ENCODE measurements at places on chromosomes 12 and 14.

- no peak for DNase-seq
Observed at GRCh38 chr14:22978981-22979671, 3.2 kb downstream of the AJUBA start.

- DNase-seq: no peak
Observed at GRCh38 chr14:99192028-99192621, 79.9 kb downstream of the BCL11B start.

DNA sequence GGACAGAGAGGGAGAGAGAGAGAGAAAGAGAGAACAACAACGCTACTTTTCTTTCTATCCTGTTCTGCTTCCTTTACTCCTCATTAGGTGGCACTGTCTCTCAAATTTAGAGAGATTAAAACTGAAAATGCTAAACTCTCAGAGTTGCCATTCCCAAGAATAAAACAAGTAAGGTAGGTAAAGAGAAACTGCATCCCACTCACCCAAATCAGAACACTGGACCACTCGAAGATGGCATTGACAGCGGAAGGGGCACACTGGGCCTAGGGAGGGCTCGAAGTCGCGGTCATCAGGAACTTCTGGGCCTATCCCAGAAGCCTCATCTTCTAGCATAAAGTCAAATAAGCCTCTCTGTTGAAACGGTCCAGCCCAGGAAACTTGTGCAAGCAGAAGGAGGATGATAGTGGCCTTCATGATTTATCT is 4.5 kb downstream of the DCN start:
- no peak for DNase-seq

DNA sequence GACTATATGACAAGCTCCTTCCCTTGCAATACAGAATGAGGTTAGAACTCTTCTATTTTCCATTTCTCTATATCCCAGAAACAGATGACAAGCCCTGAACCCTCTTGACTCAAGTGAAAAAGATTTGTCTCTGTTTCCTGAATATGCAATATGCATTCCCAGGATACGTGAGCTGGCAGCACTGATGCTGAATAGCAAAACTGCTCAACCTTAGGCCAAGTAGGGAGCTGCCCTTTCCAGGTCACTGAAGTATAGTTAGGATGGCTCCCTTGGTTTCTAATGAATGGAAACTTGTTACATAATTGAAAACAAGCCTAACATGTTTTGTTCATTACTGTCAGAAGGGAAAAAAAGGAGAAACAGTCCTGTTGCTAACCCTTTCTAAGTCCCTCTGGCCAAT is 47.9 kb upstream of the PLEKHG7 start:
- no peak for DNase-seq

- no peak for DNase-seq
Observed at GRCh38 chr12:13376610-13377373, 180.3 kb downstream of the EMP1 start.

DNA sequence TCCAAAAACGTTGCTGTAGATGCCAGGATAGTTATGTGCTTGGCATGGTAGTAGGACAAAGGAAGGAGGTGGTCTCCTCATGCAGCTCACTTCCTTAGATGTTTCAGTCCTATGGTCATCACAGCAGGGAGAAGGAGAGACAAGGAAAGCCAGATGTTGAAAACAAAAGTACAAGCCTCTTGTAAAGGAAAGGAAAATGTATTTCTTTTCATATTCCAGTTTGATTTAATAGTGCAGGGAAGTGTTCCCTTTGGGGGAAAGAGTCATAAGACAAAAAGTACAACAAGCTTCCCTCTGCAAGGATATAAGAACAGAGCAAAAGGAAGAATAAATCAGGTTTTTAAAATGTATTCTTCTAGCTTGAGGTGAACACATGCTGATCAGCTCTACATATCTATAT is 8.6 kb upstream of the TMCC3 start:
- no peak for DNase-seq

GRCh38 chr14:102907980-102908730 is 14.3 kb upstream of the AMN start:
- no peak for DNase-seq

DNA sequence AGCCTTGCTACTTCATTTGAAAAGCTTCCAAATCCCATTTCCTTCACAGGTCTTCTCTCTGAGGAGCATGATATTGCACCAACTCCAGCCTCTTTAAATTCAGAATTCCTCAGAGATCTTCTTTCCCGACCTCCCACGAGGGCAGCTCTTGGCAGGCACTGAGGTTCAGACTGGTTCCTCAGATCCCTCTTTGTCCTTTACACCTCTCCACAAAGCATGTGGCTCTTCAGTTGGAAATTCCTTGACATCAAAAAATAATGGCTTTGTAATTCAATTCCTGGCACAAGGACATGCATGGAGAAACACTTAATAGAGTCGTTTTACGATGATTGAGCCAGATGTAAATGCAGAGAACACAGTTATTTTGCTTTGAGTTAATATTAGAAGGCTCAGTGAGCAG is 63.2 kb upstream of the TMX1 start:
- DNase-seq: no peak

DNA sequence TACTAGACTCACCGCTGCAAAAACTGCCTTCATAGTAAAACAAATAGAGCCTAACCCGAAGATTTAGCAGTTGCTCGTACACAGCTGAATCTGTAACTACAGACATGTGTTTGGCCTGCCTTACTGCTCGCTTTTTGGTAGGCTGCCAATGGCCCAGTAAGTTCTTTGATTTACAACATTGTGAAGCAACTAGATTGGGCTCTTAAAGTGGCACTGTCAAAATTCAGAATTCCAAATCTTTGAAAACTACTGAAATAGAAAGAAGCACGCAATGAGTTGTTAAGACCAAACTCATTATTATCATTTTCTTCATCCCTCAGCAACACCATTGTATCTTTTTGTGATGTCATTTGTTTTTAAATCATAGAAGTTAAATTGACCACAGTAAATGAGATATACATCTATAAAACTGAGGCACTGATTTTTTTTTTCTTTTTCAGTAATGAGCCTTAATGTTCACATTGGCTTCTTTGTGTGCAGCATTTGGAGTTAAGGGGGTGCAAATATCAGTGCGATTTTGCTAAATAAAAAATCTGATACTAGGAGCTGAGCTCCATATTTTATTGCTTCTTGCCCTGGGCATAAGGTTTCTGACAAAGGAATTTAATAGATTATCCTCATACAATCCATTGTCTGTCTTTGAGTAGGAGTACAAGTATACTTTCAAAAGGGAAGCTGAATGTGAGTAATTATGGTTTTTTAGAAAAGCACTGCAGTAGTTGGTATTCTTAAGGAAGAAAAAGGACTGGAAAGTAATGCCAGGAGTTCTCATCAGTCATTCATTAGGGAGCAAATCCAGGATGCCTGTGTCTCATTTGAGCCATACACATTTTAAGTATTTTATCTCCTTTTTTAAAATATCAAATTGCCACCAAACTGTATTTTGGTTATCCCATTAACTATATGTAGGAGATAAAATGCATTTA is 138.5 kb downstream of the KICS2 start:
- DNase-seq: no peak

- no peak for DNase-seq
Observed at GRCh38 chr14:84885061-84885460, 644.9 kb upstream of the FLRT2 start.

- DNase-seq: no peak
Observed at GRCh38 chr12:107138990-107139389, 45.6 kb upstream of the CRY1 start.

GRCh38 chr12:117571321-117571720 is 209.9 kb upstream of the NOS1 start:
- DNase-seq: no peak

DNA sequence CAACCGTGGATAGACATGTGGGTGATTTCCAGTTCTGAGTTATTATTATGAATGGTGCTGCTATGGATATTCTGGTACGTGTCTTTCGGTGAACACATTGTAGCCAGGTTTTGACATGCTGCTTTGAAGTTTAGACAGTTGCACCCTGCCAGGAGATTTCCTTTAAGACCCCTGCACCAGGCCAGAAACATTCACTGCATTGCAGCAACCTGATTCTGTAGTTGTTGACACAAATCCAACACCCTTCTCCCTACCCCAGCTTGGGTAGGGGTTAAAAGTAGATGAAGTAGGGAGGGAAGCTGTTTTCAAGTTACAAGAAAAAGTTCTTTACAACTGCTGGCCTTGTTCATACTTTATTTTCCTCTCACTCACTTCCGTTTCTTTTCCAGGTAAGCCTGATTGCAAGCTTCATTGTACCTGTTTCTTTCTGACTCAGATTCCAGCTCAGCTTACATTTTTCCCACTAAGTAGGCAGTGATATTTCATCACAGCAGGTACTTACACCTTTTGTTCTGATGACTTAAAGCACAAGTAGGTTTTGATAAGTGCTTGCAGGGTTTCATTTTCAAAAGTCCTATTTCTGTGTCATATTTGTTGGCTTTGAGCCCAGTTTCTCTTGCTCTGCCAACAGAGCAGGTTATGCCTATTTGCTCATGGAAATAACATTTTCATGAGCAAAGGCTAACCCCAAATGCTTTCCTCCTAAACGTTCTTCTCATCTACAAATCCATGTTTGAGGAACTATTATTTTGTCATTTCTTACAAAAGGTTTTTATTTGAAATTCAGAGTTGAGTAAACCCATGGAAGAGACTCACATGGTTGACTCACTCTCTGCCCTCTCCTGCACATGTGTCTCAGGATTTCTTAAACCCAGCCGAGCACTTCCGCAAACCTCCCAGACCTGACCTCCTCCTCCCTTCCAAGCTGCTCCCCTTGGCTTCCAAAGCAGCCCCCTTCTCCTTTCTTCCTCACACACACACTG is 12.1 kb upstream of the LTA4H start:
- DNase-seq: peak; percentile 13

DNA sequence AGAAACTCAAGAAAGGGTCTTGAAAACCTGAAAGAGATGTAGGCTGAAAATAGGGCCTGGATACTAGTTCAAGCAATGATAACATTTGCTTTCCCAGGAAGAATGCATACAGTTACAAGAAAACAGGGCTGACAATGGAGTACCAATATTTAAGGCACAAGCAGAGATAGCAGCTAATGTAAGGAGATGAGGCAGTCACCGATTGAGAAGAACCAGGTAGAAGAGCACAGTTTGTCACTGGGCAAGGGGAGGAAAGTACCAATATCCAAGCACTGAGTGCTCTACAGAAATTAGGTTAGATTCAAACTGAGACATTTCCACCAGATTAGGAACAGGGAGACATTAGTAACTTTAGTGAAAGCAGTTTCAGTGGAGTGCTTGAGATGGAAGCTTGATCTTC is 19.9 kb downstream of the RPS6KA5 start:
- no peak for DNase-seq

GRCh38 chr12:50400638-50401499 is at the start of gene LARP4:
LARP4 (plus strand) TSS chr12:50400885; CDS start chr12:50401011, 126 bp downstream.
- DNase-seq: peak; percentile 95

DNA sequence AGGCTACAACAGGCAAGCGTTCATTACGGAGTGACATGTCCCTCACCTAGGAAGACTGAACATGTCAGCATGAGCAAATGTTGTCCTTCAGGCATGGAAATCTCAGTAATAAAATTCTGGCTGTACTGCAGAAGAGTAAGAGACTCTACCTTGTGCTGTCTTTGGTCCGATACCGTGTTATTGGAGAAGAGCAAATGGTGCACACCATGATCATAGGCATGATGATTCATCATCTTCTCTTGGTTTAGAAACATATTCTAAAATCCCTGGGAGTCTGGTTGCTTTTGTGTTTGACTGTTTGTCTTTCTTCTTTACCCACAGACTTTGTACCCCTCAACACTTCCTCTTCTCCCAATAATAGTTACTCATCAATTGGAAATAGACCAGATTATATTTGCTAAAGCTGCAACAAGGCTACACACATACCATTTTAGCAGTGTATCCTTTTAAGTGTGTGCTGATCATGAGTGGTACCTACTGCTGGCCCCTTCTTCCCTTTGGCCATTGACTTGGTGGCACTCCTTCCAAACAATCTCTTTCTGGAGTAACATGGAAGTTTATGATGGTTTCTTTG is 93.5 kb downstream of the RTN1 start:
- no peak for DNase-seq

DNA sequence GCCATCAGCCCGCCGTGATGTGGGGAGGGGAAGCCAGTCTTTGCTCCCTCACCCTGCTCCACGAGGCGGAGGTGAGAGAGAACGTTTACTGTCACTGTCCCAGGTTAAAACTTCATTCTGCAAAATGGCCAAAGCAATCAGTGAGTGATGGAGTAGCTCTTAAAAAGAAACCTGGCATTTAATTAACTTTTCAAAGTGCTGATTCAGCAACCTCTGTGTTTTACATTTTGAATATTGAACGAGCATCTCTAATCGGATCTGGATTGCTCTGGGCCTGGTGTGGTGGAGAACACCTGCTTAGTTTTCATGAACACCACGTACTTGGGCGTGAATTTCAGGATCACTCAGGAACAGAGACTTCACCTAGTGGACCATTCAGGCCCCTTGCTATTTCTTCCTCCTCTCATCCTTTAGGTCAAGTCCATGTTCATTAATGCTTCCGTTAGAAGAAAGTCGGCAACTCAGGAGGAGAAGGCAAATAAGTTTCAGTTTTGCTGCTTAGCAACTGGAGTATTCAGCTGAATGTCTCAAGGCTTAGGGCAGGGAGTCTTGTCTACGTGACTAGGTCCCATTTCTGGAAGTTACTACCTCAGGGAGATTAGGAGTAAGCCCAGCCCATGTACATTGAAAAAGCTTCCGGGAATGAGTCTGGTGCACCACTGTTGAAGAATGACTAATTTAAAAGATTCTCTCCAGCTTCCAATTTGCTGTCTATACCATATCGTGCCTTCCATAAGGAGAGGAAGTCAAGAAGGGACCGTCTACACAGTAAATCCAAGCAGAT is 68.2 kb downstream of the IFT43 start:
- no peak for DNase-seq

GRCh38 chr12:24408305-24408704 is 458.8 kb upstream of the SOX5 start:
- no peak for DNase-seq

DNA sequence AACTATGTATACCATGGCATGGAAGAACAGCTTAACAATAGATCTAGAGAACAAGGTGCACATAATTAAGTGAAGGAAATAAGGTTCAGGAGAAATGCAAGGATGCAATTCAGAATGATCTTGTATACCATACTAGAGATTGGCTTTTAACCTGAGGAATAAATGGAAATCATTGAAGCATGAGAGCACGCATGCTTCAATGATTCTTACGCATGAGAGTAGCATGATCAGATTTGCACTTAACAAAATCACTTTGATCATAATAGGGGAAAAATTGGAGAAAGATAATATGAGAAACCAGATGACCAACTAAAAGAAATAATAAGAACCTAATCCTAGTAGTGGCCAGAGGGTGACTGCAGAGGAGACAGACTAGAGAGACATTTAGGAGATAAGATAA is 133.3 kb upstream of the FSCB start:
- no peak for DNase-seq

GRCh38 chr14:56730538-56731145 is 79.6 kb downstream of the OTX2 start:
- no peak for DNase-seq

- no peak for DNase-seq
Observed at GRCh38 chr12:88623777-88624548, 43.7 kb upstream of the KITLG start.

- no peak for DNase-seq
Observed at GRCh38 chr14:68705741-68706283, 87.1 kb downstream of the ZFP36L1 start.

- no peak for DNase-seq
Observed at GRCh38 chr12:52631676-52632459, 13.5 kb upstream of the KRT73 start.

- no peak for DNase-seq
Observed at GRCh38 chr14:99207456-99207855, 64.5 kb downstream of the BCL11B start.
